ENCODE measurements at places on chromosomes 11 and 22.

DNA sequence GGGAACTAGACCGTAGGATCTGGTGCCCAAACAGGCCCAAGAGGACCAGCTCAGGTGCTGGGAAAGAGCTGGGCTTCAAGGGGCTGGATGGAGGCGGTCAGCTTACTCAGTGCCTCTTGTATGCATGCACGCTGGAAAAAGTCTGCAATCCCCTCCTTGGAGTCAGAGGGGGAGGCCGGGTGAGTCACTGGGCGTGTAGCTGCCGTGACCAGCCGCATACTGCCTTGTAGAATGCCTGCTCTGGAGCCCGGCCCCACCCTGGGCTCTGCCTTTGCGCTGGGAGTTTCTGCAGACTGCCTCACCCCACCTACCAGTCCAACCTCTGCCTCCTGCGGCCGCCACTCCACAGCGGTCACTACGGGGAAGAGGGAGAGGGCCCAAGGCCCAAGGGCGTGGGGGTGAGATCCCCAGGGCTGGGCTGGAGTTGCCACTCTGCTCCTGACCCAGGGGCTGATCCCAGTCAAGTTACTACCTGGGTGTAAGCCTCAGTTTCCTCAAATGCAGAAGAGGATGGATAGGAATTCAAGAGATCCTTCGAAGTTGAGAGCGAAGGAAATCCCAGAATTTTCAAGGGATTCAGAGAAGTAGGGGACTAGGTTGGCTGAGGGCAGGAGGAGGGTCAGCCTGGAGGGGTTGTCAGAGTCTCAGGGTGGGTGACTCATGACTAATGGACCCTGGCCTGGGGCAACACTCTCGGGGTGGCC, 4.2 kb downstream of the MRGPRF start:
- peaks cover 26% of the 10 kb centered on the region for H3K27me3 ChIP-seq
- peaks cover 18% of the 10 kb centered on the region for H3K4me1 ChIP-seq
- no peak overlapping the region for H3K27ac ChIP-seq
- no peak for DNase-seq

GRCh38 chr11:7220636-7221035, 31.1 kb upstream of the SYT9 start:
- peaks cover 4% of the 10 kb centered on the region for H3K27me3 ChIP-seq
- no peaks in the 10 kb centered on the region for H3K36me3 ChIP-seq
- no peak overlapping the region for H3K4me3 ChIP-seq
- no peak for DNase-seq
- no peak overlapping the region for H3K27ac ChIP-seq

DNA sequence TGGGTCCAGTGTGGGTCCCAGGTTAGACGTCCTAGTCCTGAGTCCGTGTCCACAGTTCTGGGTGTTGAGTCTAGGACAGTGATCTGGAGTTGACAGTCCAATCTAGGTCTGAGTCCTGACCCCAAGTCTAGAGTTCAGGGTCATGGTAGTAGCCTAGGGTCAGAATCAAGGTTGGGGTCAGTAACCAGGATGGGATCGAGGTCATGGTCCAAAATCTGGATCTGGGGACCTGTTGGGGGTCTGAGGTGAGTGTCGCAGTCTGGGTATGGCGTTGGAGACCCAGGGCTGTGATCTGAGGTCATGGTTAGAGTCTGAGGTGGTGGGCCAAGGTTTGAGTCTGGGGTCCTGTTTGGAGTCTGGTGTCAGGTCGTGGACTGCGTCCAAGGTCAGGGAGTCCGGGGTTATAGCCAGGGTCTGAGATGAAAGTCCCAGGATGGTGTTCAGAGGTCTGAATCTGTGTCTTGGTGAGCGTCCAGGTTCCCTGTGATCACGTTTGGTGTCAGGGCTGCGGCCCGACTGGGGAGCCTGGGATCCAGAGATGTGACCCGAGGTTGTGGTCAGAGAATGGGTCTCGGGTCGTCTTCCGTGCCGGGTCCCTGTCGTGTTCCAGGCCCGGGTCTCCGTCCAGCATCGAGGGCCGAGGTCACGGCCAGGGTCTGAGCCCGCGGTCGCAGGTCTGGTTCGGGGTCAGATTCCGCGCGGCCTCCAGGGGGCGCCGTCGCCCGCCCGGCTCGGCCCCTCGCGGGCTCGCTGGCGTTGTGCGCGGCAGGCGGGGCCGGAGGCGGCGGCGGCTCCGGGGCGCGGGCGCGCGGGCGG, 432 bp upstream of the GRK2 start:
- peak overlapping the region; percentile 75 for H3K27ac ChIP-seq
- peak; percentile 84 for DNase-seq
- no peaks in the 10 kb centered on the region for H3K27me3 ChIP-seq
- H3K4me3 ChIP-seq = no peak overlapping the region
- H3K36me3 ChIP-seq = peaks cover 18% of the 10 kb centered on the region
- H3K4me1 ChIP-seq = peaks cover 74% of the 10 kb centered on the region

DNA sequence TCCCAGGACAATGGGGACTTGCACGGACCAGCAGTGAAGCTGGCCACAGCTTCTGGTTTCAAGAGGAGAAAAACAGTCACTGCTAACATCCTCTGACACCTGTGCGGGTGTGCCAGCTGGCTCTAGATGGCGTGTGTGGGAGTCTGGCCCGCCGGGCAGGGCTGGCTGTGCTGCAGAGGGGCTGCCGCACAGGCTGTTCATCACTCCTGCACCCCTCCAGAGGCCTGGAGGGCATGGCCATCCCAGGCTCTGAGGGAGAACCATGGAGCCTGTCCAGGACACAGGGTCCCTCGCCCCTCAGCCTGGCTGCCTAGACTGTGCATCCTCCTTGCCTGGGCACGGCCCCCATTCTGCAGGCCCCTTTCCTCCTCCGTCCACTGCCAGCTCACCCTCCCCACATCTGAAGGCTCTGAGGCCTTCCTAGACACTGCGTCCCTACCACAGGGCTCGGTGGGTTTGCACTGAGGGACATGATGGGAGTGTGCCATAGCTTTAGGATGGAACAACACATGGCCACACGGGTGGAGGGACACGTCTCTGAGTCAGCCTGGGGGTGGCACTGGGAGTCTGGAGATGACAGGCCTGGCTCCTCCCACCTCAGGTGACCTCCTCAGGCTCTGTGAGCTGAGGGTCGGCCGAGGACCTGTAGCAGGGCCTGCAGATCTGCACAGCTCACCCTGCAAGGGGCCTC, 42.1 kb upstream of the GNB1L start:
- H3K36me3 ChIP-seq = peaks cover 12% of the 10 kb centered on the region
- H3K27ac ChIP-seq = no peak overlapping the region
- H3K4me1 ChIP-seq = peaks cover 13% of the 10 kb centered on the region
- no peak for DNase-seq

DNA sequence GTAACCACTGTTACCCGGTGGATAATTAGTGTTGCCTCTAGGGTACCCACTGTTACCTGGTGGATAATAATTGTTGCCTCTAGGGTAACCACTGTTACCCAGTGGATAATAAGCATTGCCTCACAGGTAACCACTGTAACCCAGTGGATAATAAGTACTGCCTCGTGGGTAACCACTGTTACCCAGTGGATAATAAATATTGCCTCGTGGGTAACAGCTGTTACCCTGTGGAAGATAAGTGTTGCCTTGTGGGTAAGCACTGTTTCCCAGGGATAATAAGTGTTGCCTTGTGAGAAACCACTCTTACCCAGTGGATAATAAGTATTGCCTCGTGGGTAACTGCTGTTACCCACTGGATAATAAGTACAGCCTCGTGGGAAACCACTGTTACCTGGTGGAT, 9.3 kb upstream of the NXPE4 start:
- no peak for DNase-seq
- no peaks in the 10 kb centered on the region for H3K4me1 ChIP-seq
- H3K27me3 ChIP-seq = no peaks in the 10 kb centered on the region
- H3K36me3 ChIP-seq = no peaks in the 10 kb centered on the region

- peak; percentile 82 for DNase-seq
- peaks cover 53% of the 10 kb centered on the region for H3K4me1 ChIP-seq
- H3K27ac ChIP-seq = peak overlapping the region; percentile 72
- H3K27me3 ChIP-seq = no peaks in the 10 kb centered on the region
- no peaks in the 10 kb centered on the region for H3K36me3 ChIP-seq
These were observed 12.9 kb upstream of the CDKN1C start for GRCh38 chr11:2898366-2899079.

- peaks cover 28% of the 10 kb centered on the region for H3K36me3 ChIP-seq
- peak overlapping the region; percentile 90 for H3K27ac ChIP-seq
- no peaks in the 10 kb centered on the region for H3K27me3 ChIP-seq
- H3K4me1 ChIP-seq = peaks cover 93% of the 10 kb centered on the region
These were observed 6.6 kb upstream of the CDC42BPG start for GRCh38 chr11:64850979-64851567.

DNA sequence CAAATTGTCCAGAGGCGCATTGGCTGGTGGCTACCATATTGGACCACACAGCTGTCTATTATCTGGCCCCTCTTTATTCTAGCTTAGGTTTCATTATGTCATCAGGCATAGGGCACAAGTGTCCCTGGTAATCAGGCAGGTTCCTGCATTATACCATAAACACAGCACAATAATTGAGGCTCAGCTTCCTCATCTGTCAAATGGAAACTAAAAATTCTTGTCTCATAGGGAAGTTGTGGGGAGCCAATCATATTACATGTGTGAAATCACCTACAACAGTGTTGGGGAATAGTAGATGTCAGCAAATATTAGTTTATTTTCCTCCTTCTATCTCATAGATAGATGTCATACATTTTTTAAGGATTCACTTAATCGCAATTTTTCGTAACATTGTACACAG, 231.0 kb upstream of the SORL1-AS1 start:
- H3K27ac ChIP-seq = no peak overlapping the region
- no peaks in the 10 kb centered on the region for H3K36me3 ChIP-seq
- no peaks in the 10 kb centered on the region for H3K27me3 ChIP-seq
- H3K4me3 ChIP-seq = no peak overlapping the region
- no peaks in the 10 kb centered on the region for H3K4me1 ChIP-seq

- DNase-seq = no peak
- no peaks in the 10 kb centered on the region for H3K27me3 ChIP-seq
- H3K36me3 ChIP-seq = no peaks in the 10 kb centered on the region
- H3K4me3 ChIP-seq = no peak overlapping the region
- H3K4me1 ChIP-seq = no peaks in the 10 kb centered on the region
These were observed 68.6 kb downstream of the RAB38 start for GRCh38 chr11:88106666-88107065.

- H3K27ac ChIP-seq = no peak overlapping the region
- no peak overlapping the region for H3K4me3 ChIP-seq
- H3K36me3 ChIP-seq = no peaks in the 10 kb centered on the region
- H3K4me1 ChIP-seq = no peaks in the 10 kb centered on the region
- no peaks in the 10 kb centered on the region for H3K27me3 ChIP-seq
These were observed 17.6 kb downstream of the OTOG start for GRCh38 chr11:17564687-17565042.

- no peaks in the 10 kb centered on the region for H3K36me3 ChIP-seq
- DNase-seq = no peak
- H3K4me3 ChIP-seq = no peak overlapping the region
- H3K27ac ChIP-seq = no peak overlapping the region
- H3K4me1 ChIP-seq = no peaks in the 10 kb centered on the region
These were observed 181.4 kb downstream of the ETS1 start for GRCh38 chr11:128405714-128406662.

GRCh38 chr22:39173787-39174497, 21.5 kb upstream of the CBX7 start:
- peaks cover 79% of the 10 kb centered on the region for H3K4me1 ChIP-seq
- H3K4me3 ChIP-seq = peak overlapping the region; percentile 37
- no peaks in the 10 kb centered on the region for H3K27me3 ChIP-seq
- DNase-seq = peak; percentile 72

DNA sequence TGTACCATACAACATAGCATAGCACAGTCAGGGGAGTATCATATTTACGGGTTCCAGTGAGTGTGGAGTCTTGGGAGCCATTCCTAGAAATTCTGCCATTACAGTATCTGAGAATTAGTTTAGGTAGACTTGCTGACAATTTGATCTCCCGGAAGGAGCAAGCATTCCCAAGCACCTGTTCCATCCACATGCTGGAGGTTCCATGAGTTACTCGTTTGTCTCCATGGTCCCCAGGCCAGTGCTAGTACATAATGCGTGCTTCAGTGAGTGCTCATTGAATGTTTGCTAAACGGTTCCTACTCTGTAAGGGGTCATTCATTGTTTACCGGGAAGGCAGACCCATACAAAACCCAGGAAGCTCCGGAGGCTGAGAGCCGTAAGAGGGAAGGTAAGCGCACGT, 27.4 kb upstream of the MYOD1 start:
- no peak for DNase-seq
- H3K4me3 ChIP-seq = no peak overlapping the region
- no peak overlapping the region for H3K27ac ChIP-seq
- H3K4me1 ChIP-seq = no peaks in the 10 kb centered on the region

GRCh38 chr11:63537293-63538101, 889 bp downstream of the PLAAT4 start:
- H3K4me3 ChIP-seq = peak overlapping the region; percentile 75
- no peak for DNase-seq
- H3K27ac ChIP-seq = peak overlapping the region; percentile 86
- H3K36me3 ChIP-seq = peaks cover 14% of the 10 kb centered on the region
- H3K27me3 ChIP-seq = no peaks in the 10 kb centered on the region

DNA sequence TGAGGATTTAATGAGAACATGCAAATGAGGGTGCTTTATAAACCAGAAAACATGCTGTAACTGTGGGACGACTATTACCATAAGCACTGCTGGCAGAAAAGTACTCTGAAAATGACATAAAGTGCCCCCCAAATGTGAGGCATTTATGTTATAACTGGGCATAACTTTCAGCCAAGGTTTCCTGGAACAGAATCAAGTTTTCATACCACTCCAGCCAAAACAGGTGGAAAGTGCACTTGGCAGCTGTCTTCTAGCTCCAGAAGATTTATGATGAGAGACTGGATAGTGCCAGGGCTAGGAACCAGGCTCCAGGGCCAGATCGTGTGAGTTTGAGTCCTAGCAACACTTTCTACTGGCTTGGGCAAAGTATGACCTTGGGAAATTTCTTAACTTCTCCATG, 339.2 kb downstream of the TENM4 start:
- no peak overlapping the region for H3K4me3 ChIP-seq
- H3K36me3 ChIP-seq = no peaks in the 10 kb centered on the region
- H3K27me3 ChIP-seq = no peaks in the 10 kb centered on the region
- no peak overlapping the region for H3K27ac ChIP-seq
- H3K4me1 ChIP-seq = no peaks in the 10 kb centered on the region

DNA sequence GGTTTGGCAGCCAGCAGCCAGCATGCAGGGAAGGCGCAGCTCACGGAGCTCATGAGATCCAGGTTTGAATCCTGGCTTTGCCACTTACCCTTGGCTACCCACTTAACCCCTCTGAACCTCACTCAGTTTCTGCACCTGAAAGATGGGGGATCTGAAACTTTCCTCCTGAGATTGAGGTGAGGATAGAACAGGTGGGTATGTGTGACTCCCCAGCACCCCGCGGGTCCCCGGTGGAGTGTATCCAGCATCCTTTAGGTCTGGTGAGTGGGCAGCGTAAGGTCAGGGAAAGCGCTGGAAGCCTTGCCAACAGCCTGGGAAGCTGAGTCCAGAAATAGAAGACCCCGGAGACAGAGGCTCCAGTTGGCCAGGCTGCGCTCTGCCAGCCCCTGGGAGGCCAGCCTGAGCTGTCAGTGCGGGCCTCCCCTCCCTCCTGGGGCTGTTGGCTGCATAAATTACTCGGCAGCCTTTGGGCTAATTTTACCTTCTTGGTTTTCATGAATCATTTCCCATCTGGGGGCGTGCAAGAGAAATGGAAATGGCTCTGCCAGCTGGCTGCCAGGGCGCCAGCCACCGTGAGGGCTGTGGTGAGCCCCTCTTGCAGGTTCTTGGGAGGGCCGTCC, 17.6 kb downstream of the PRDM11 start:
- H3K4me1 ChIP-seq = peaks cover 7% of the 10 kb centered on the region
- H3K27me3 ChIP-seq = no peaks in the 10 kb centered on the region
- DNase-seq = no peak
- no peaks in the 10 kb centered on the region for H3K36me3 ChIP-seq

Data from natural killer cell (primary cell).